Stimulated activated CD4-positive, alpha-beta T cell treated with anti-CD3 and anti-CD28 coated beads, TNF-alpha, amount 100 ng/mL, for 48 hours (primary cell): ENCODE measurements at places on chromosomes 2 and 18.

DNA sequence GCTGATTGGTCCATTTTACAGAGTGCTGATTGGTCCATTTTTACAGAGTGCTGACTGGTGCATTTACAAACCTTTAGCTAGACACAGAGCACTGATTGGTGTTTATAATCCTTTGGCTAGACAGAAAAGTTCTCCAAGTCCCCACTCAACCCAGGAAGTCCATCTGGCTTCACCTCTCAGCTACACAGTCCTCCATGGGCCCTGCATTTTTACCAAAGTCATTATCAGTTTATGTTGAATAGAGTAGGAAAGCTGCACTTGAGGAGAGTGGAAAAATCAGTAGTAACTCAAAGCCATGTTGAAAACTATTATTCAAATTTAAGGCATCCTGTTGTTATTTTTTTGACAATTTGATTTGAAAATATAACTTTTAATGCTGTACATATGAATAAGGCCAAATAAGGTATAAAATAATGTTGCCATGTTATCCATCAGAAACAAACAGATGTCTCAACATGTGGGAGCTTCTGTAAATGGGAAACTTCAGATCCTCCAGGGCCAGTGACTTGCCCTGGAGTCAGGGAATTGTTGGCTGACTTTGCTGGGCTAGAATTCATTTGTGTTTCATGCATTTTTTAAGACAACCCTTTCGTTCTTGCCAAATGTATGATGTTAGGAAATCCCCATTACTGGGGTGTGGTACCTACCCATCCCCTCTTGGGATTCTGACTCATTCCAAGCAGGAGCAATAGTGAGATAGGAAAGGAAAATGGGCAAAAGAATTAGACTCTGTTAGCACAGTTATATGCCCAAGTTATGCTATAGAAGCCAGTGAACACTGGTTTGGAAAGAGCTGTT, 37.8 kb upstream of the CCDC195 start:
- DNase-seq: no peak

- DNase-seq: no peak
Measured at GRCh38 chr18:58527285-58527951, 101.5 kb downstream of the ALPK2 start.

- no peak for DNase-seq
Measured at GRCh38 chr2:86661333-86661732, 37.7 kb upstream of the RNF103 start.

- no peak for DNase-seq
Measured at GRCh38 chr2:46976556-46977279, 61.1 kb upstream of the MCFD2 start.

DNA sequence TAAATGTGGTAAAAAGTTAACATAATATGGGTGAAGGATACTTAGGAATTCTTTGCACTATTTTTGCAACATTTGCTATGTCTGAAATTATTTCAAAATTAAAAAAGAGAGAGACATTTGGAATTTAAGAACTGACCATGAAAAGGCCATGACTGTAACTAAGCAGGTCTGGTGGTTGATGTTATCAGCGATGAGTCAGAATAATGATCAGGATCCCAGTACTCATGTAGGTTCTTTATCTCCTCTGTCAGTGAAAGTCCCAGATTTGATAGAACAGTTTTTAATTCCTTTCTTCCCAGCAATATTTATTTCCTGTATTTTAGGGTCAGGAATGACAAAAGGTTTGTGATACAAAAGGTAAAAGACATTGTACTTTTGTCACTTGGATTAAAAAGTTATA, 242.4 kb upstream of the ZNF521 start:
- DNase-seq: no peak

GRCh38 chr2:42618116-42618515, 49.7 kb downstream of the MTA3 start:
- DNase-seq: no peak

- no peak for DNase-seq
Measured at GRCh38 chr18:51107082-51107481, 77.1 kb downstream of the SMAD4 start.

- DNase-seq: no peak
Measured at GRCh38 chr18:77081390-77081778, 51.2 kb downstream of the MBP start.

DNA sequence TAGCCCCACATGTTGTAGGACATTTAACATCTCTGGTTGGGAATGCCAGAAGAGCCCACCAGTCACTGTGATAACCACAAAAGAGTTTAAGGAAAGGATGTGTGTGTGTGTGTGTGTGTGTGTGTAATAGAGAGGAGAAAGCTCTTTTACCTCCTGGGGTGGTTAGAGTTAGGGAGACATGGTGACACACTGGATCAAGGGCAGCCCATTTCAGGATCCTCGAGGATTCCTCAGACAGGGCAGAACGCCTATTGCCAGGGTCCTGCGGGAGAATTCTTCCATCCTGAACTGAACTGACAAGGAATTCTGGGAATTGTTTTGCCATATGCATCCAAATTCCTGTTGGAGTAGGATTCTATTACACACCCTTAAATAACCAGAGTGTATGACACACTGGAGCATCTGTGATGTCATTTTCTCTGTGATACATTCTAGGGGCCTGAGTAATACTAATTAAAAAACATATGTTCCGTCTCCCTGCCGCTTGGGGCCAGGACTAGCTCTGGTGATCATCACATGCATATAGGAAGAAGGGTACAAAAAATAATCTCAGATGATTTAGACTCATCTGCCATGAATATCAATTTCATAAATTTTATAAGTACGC, 156.4 kb upstream of the MMADHC start:
- no peak for DNase-seq

DNA sequence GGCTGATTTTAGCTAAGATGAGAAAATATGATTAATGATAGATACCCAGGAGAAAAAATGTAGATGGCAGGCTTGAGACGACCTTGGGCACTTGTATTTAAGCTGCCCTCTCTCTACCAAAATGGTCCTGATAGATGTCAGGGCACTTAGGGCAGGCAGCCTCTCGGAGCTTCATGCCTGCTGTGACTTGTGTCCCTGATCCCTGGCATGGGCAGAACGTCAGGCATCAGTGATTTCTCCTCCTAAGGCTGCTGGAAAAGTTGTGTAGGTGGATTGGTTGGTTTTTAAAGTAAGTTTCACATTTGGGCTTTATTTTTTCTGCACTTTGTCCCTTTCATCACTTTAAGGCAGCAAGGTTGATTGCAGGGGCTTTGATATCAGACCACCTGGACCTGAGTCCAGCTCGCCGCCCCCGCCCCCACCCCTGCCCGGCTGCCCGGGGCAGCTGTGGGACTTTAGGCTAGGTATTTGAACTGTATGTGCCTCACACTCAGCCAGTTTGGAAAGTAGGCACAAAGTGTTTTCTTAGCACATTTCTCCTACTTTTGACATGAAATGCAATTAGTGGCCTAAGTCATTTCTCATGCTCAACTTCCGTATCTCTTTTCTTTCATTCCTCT, 35.0 kb upstream of the SCLY start:
- no peak for DNase-seq

GRCh38 chr2:135121016-135121657, 69.0 kb downstream of the RAB3GAP1 start:
- no peak for DNase-seq

DNA sequence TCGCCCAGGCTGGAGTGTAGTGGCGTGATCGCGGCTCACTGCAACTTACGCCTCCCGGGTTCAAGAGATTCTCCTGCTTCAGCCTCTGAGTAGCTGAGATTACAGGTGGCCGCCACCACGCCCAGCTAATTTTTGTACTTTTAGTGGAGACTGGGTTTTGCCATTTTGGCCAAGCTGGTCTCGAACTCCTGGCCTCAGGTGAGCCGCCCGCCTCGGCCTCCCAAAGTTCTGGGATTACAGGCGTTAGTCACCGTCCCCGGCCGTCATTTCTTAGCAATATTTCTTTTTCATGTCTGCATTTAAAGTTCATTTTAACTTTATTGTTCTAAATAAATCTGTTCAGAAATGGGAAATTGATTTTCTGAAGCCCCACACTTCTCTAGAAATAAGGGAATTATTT, 597.3 kb upstream of the DDX18 start:
- DNase-seq: no peak

GRCh38 chr2:229342376-229342775, 71.3 kb upstream of the PID1 start:
- DNase-seq: no peak

DNA sequence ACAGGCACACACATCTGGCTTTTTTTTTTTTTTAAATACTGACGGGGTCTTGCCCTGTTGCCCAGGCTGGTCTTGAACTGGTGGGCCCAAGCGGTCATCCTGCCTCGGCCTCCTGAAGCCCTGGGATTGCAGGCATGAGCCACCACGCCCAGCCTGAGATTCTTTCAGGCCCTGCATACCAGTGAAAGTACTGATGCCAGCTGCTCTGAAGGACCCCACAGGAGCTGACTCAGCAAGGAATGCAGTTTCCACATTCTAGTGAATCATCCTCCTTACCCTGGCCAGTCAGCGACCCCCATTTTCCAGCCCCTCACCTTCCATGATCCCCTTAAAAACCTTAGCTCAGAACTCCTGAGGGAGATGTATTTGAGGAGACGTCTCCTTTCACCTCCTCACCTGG, 5.8 kb upstream of the DTYMK start:
- no peak for DNase-seq

DNA sequence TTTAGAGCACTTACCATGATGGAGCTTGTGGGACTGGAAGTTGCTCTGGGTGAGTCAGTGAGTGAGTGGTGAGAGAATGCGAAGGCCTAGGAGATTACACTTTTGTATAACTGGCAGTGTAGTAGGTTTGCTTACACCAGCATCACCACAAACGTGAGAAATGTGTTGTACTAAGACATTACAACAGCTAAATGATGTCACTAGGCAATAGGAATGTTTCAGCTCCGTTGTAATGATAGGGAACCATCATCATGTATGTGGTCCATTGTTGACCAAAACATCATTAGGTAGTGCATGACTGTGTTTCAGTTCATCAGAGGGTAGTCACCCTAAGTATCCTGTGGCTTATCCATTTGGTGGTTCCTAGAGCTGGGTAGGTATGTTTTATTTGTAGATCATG, 11.9 kb downstream of the ZNF407 start:
- no peak for DNase-seq

DNA sequence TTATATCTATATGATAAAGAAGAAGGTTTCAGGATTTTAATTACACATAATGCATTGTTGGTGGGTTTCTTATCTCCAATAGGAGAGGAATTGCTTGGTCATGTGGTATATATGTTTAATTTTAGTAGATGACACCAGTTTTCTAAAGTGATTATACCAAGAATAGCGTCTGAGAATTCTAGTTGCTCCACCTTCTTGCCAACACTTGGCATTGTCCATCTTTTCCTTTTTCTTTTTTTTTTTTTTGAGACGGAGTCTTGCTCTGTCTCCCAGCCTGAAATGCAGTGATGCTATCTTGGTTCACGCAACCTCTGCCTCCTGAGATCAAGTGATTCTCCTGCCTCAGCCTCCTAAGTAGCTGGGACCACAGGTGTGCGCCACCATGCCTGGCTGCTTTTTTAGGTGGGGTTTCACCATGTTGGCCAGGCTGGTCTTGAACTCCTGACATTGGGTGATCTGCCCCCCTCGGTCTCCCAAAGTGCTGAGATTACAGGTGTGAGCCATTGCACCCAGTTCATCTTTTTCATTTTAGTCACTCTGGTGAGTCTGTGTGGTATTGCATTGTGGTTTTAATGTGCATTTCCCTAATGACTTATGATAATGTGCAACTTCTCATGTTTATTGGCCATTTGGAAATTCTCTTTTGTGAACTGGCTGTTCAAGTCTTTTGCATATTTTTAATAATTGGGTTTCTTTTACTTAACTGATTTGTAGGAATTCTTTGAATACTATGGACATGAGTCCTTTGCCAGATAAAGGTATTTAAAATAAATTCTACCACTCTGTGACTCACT, 37.3 kb upstream of the ZNF512 start:
- no peak for DNase-seq

DNA sequence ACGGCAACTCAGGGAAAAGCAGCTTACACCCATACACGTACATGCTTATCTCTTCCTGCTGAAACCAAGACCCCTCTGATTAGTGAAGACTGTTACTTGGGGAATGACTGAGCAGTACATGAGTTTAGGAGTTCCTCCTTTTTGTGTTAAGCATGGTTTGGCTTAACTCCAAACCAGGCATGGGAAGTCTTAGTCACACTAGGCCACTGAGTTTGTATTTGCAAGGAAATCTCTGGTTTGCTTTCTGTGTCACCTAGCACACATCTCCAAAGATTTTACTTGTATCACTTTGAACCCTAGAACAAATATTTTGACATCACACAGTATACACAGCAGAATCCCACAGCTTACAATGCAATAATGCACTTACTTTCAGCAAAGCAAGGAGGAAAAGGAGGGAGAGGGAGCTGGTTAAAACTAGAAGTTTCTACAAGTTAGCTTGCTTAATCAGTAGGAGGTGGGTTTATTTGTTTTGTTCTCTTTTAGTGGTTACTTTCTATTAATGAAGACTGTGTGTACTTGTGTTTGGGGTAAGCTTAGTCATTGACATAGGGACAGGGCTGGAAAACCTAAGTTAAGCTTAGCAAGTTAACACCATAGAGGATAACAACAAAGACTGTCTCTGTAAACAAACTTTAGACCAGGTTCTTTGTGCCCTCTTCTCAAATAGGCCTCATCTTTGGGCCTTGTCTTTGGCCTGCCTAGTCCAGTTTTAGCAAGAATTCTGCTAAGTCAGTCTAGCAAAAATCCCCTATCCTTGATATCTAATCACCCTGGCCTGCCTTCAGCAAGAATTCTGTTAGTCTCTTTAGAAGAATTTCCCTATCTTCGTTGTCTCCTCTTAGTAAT, 219.4 kb downstream of the MREG start:
- DNase-seq: no peak

DNA sequence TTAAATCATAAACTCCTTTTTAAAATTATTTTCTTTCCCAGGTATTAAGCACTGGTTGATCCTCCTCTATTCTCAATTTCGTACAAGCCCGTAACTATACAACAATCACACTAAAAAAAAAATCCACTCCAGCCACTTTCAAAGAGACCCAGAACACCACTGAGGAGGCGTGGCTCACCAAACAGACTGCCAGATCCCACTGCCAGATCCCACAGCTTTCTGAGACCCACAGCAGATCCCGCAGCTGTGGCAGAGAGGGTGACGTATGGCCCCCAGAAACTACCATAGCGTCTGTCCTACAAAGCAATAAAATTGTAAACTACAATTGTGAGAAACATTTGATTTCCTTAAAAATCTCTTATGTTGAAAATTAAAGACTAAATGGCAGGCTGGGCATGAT, 230.7 kb upstream of the PXDN start:
- no peak for DNase-seq
